Liver (tissue), 10 donors: ENCODE measurements at places on chromosomes 2 and 18. TPM values are rescaled to one million over a fixed set of nuclear protein-coding genes. Genes with fewer than 3 reads are reported as not detected.

Gene SLC39A10
- polyA plus RNA-seq = 2.9 TPM

Gene IGFBP2
- 462 TPM for polyA plus RNA-seq

Gene GAD1
- polyA plus RNA-seq = not detected

Gene CFAP65
- not detected for polyA plus RNA-seq

Gene UGT1A10
- 0.08 TPM for polyA plus RNA-seq
